ENCODE measurements at places on chromosomes 4 and X.

GRCh38 chrX:55451141-55451540, 786 bp upstream of the MAGEH1 start:
- DNase-seq: no peak

GRCh38 chrX:111504941-111505340, 6.5 kb upstream of the SERTM2 start:
- no peak for DNase-seq

DNA sequence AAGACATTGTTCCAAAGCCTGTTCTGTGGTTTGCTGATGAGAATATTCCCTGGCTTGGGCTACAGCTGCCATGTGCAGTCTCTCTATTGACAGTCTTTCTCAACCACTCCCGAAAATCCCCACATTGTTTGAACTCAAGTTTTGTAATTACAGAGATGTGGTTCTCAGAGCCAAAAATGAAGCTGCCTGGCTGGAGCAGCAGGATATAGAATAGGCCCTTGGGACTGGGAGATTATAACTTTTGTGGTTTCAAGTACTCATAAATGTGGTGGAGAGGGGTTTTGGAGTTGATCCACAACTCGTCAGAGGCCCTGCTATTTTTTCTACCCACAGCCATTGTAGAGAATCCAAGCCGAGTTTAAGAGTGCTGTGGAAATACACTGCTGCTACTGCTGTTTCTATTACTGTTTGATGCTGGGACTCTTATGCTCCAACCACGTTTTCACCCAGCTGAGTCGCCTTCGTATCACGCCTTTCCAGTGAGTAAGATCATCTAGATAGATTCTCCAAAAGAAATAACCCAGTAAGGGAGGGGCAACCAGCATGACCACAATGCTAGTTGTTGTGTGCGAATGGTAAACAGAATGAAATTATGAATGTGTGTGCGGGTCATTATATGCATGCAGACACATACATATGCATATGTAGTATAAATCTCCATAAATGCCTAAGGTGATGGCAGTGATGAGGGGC, 57.1 kb upstream of the ATXN3L start:
- DNase-seq: no peak

GRCh38 chr4:184932343-184932742, 85.9 kb upstream of the HELT start:
- no peak for DNase-seq

DNA sequence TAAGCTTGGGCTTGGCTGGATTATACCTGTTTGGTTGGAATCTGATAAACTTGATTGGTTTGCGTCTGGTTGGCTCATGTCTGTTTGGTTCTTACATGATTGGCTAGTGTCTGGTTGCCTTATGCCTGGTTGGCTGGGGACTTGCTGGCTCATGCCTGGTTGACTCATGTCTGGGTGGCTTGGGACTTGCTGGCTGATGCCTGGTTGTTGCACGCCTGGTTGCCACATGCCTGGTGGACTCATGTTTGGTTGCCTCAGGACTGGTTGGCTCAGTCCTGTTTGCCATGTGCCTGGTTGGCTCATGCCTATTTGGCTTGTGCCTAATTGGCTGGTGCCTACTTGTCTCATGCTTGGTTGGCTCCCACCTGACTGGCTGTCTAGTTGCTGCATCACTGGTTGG, 104.5 kb downstream of the APOOL start:
- no peak for DNase-seq

GRCh38 chr4:47122592-47123291, 91.4 kb downstream of the GABRB1 start:
- DNase-seq: no peak

DNA sequence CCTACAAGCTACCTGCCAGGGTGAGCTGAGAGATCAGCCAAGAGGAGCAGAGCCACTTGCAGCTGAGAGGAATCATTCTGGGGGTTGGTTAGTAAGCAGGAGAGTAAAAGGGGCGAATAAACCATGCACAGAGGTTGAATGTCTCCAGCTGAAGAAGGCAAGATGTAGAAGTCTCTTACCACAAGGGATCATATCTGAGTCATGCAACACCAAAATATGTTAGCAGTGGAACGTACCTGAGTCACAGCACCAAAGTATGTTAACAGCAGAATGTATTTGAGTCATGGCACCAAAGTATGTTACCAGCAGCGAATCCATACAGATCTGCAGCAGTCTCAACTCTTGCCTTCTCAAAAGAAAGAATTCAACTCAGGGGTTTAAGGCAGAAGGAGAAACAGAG, 29.9 kb downstream of the C4orf51 start:
- DNase-seq: no peak

DNA sequence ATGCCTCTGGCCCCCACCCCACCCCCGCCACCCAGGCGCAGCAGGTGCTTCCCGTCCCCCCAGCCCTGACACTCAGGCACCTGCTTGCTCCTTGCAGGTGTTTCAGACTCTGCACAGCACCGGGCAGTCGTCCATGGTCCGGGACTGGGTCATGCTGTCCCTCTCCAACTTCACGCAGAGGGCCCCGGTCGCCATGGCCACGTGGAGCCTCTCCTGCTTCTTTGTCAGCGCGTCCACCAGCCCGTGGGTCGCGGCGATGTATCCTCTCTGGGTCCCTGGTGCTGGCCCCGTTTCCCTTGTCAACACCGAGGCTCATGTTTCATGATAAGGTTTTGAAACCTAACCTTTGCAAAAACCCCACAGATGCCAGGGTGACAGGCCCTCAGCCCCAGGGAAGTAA, 10.2 kb upstream of the MSANTD1 start:
- DNase-seq: no peak

DNA sequence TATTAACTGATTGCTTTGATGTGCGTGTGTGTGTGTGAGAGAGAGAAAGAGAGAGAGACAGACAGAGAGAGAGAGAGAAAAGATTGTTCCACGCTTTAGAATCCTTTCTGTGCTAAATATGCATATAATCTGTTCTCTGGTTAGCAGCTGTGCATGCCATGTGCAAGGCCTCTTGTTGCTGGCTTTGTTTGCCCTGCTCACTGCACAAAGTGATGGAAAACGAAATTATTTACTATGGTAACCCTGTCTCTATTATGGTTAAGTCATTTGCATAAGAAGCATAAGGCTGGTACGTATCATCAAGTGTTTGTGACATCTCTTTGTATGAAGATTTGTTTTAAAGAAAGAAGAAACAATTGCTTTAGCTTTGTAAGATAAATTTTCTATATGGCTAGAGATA, 190.2 kb upstream of the POF1B start:
- no peak for DNase-seq

DNA sequence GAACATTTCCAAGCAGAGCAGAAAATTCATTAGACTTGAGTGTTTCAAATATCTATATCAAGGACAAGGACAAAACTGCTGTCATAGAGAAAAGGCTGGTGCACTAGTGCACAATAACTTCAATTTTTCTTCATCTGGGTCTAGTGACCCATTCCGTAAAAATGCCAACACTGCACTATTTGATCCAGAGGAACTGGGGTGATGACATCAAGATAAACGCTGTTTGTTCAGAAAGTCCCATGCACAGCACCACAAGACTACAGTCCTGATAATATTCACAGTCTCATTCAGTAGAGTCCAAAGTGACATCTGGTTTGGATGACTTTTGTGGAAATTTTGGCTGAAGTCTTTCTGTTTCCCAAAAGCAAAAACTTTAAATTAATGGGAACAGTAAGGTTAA, 303.5 kb upstream of the GALNT7 start:
- no peak for DNase-seq

- no peak for DNase-seq
Observed at GRCh38 chr4:140736669-140737343, 19.4 kb downstream of the TBC1D9 start.

DNA sequence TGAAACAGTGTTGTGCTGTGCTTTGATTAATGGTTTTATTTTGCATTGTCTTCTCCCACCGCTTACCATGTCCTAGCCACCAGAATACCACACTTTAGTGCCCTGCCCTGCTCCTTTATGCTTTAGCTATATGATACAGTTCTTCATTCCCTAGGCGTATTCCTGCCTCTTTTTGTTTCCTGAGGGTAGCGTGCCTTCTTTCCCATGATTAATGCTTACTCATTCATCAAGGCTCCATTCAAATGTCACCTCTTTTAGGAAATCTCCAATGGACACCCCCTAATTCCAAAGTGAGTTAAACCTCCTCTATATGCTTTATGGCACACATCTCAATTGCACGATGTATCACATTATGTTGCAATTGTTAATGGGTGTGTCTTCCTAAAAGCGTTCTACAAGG, 46.3 kb downstream of the SPANXD start:
- DNase-seq: no peak

- DNase-seq: no peak
Observed at GRCh38 chr4:16819652-16820051, 78.8 kb downstream of the LDB2 start.

DNA sequence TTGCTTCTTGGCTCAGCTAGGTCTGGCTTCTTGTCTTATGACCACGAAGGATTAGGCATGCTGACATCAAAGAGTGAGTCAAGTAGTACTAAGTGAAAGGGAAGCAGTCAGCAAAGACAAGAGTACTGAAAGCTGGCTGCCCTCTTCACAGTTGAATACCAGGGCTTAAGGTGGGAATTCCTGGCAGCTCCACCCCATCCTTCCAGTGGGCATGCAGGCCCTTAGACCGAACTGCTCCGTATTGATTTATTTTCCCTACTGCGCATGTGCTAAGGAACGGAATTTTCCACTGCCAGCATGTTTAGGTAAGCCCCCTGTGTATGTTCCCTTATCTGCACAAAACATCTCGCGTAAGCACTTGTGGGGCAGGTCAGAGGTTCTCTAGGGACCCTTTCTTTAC, 2320.1 kb downstream of the ARAP2 start:
- DNase-seq: no peak

- DNase-seq: no peak
Observed at GRCh38 chrX:149910178-149910695, 19.1 kb upstream of the HSFX4 start.

DNA sequence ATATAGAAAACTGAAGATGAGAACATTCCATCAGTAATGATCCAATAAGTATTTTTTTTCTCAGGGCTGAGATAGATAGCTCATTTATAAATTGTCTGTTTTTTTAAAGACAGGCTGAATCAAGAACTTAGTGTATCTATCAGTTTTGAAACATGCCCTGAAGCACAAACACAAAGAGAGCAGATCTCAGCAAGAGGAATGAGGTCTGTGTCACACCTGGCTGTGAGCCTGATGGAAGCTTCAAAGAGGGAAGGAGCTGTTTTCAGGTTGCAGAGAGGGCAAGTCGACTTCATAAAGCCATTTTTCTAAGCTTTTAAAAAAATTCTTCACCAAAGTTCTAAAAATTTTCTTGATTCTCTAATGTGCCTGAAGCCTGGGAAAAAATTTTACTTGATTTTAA, 434.9 kb downstream of the PDGFC start:
- DNase-seq: no peak

- no peak for DNase-seq
Observed at GRCh38 chr4:2843941-2844584, 419 bp downstream of the ADD1 start.
